ENCODE measurements at places on chromosomes 4 and X.
A peak's percentile ranks its signal among the peaks of the same experiment; 100 is the strongest.

DNA sequence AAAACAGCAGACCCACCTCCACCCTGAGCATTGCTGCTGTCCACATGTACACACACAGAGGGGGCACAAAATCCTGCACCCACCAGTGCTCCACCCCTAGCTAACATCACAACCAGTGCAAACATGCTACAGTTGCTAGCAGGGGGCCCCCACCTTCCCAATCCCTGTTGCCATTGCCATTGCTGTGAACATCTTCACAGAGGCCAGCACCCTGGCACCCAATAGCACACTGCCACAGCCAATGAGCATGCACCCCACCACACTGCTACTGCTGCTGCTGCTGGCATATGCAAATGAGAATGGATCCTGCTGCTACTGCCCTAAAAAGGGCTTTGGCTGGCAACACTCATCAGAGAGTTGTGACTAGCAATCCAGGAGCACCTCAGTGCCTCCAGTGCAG is 1061.9 kb downstream of the ARAP2 start:
- no peak for DNase-seq

DNA sequence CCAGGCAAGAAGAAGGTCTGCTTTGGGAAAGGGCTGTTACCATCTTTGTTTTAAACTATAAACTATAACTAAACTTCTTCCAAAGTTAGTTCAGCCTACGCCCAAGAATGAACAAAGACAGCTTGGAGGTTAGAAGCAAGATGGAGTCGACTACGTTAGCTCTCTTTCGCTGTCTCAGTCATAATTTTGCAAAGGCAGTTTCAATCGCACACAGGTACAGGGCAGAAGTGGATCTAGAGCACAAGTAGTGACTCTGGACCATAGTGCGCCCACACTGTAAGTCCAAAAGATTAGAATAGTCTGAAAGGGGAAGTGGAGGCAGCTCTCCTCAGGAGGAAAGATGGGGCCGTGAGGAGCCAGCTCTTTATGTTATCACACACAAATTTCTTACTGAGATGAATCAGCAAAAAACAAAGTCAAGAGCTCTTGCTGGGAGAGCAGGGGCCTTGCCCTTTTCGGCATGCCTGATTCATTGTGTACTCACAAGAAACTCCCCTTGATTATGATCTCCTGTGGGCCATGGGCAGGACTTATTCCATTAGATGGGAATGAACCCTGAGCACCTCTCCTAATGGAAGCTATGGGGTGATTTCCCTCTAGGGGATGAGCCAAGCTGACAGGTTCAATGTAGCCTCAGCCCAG is 58.6 kb downstream of the FUNDC1 start:
- DNase-seq, result no peak

DNA sequence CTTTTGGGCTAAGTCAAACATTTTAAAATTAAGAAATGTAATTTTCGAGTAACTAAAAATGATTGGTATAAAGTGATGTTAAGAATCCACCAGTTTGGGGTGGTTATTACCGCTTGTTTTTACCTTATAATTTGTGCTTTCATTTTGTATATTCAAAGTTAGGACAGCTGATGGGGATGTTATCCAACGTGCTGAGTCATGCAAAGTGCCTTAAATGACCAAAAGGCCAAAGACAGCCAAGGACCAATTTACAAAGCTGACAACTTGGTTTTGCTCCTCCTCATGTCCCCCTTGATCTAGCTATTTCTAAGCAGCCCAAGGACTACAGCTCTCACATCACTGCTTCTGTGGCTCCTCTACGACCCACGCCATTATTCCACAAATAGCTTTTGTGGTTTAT is 181.4 kb upstream of the PCDH7 start:
- no peak for DNase-seq

DNA sequence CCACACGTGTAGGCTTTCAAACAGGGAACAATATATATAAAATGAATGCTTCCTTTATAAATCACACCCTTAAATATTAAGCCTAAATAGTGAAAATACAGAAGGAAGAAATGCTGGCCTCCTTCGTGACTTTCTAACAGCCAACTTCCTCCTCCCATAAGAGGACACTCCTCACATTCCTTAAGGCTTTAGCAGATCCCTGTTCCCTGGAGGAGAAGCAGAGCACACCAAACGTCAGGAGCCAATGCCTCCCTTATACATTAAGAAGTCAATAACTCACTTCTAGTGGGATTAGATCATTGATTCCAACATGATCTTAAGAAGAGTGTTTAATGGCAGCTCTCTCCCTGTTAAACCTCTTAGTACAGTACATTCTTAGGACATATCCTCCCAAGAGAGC is 108.4 kb upstream of the FAM241A start:
- DNase-seq, result no peak

DNA sequence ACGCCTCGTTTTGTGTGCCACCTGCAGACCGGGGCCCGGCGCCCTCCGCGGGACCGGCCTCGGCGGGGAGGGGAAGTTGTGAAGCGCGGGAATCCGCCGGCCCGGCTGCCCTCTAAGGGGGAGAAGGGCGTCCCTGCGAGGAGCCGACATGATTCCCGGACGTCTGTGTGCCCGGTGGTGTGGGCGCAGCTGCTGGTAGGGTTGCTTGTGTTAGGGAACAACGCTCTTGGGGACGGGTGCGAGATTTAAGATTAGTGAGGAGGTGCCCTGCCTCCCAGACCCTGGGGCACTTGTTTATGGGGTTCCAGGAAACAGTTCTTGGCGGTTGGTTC is 627 bp downstream of the CDKN2AIP start:
- no peak for DNase-seq

DNA sequence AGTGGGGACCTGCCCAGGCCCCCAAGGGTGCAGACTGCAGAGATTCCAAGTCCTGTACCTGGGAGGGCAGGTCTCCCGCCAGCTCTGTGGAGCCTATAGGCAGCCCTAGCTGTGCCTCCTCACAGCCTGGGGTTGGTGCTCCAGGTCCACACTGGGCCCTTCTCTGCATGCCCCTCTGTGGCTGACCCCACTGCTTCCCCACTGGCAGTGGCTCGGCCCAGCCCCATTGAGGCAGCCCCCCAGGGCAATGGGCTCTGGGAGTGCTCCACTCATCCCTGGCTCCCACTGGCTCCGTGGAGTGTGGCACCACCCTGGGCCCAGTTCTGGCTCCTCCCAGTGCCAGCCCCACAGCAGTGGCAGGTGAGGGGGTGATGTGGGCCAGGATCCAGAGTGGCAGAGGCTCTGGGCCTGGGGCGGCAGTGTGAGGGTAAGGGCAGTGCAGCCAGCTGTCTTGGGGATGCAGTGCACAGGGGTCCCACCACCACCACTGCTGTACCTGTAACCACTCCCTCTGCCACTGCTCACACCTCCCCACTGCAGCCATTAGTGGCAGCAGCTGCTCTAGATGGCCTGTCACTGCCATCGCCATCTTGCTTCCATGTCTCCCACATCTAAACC is 312.2 kb downstream of the GPM6A start:
- no peak for DNase-seq

DNA sequence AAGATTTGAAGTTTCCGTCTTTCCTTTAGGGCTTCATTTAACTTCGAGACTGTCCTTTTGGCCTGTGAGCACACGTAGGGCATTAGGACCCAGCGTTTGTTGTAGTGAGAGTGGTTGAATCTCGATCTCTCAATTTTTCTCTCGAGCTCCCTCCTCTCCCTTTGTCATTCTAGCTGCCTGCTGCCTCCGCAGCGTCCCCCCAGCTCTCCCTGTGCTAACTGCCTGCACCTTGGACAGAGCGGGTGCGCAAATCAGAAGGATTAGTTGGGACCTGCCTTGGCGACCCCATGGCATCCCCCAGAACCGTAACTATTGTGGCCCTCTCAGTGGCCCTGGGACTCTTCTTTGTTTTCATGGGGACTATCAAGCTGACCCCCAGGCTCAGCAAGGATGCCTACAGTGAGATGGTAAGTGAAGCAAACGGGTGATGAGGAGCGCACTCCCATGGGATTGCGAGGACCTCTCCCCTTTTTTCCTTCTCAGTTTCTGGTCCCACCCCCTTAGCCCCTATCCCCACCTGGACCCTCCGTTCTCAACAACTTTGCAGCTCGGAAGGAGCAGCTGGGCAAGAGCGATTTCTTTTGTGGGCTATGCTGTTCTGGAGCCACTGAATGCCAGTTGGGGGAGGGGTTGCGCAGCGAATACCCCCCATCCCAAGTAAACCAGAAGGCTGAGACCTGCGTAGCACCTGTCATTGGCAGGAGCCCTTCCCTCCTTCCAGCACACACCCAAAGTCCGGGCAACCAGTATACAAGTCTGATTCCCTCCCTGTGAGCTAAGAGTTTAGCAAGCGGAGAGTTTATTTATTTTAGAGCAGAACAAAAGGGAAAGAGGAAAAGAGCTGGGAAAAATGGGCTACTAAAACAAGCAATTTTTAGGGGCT is at the start of gene TMEM35A:
TSS of gene TMEM35A (plus strand) at position 164 of the 883 bp plus-strand sequence. CDS start at position 288, 124 bp downstream.
- no peak for DNase-seq

DNA sequence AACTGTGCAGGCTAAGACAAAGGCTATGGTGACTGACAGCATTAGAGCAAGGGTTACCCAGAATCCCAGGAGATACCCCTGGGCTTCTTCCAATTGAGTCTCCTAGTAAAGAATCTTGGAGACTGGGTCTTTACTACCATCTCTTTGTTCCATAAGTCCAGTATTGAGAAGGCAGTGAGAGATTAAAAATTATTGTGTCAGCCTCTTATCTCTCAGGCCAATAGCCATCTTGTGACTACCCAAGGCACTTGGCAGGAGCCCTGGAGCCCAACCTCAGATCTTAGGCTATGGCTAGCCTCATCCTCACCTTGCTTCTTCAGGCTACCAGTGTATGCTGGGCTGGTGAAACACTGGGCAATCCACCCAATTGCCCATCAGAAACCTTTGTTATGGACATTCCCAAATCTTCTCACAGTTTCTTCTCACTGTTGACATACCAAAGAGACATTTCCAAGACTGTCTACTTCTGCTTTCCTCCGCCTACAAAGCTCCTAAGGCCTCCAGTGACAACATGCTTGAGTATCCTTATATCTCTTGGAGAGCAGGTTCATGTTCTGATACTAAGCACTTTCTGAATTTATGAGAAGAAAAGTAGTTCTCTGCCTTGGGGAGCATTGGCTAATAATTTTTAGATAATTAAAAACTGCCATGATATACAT is 76.3 kb upstream of the STIM2 start:
- DNase-seq, result no peak

DNA sequence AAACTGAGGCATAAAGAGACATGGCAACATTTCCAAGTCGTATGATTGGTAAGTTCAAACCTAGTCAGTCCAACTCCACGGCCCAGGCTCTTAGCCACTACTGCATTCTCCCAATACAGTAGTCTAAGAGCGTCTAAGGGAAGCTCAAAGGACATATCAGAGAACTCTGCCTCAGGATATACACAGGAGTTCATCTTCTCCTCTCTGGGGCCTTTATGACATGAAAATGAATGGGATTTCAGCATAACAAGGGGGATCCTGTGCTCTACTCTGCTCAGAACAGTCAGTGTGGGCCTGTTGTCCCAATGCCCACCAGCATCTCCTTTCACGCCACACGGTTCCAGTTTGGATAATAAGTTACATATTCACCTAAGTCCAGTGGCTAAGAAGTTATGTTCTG is 4.2 kb downstream of the GASK1B start:
- no peak for DNase-seq

GRCh38 chr4:24853142-24853541 is 57.8 kb downstream of the SOD3 start:
- DNase-seq, result no peak

DNA sequence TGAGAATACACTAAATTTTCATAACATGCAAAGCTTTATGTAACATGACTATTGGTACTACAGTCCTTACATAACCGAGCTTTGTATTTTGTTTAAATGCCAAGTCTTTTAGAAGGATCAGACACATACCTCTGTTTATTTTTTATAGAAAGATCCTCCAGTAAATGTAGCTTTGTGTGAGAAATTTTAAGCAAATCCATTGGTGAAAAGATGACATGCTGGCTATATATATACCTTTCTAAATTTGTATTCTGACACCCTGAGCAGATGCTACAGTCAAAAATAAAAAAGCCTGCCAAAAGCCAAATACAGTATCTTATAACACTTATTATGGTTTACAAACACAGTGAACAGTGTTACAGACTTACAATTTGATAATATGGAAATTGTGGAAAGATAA is at the start of gene YIPF7:
TSS of gene YIPF7 (minus strand) at position 201 of the 400 bp plus-strand sequence. CDS start 1,525 bp downstream, outside the sequence.
- no peak for DNase-seq

- no peak for DNase-seq
Measured at GRCh38 chr4:30094887-30095286, 625.3 kb upstream of the PCDH7 start.

DNA sequence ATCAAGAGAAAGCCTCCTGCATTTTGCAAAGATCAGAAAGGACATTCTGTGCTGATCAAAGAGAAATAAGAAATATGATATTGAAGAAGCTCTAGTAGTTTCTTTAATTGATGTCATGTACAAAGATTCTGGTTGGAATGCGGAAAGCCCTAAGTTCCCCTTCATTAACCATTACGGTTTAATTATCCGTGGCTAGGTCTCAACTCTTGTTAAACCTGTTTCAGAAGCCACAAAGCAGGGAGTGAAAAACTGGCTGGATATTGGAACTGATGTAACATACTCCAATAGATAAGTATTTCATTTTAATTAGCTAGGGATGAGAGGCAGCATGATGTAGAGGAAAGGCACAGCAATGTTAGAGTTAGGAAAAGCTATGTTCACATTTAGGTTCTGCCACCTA is 55.7 kb downstream of the SPANXN3 start:
- DNase-seq, result no peak

DNA sequence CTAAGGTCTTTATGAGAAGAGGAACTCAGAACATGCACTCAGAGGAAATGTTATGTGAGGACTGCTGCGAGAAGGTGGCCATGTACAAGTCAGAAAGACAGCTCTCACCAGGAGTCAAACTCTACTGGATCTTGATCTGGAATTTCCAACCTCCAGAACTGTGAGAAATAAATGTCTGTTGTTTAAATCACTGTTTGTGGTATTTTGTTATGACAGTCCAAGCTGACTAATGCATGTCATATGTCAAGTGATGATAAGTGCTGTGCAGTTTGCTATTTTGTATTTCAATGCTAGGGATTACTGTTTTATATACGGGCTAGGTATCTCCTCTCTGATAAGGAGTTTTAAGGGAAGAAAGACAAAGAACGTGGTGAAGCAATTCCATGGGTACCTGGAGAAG is 162.3 kb downstream of the CPEB2 start:
- DNase-seq, result no peak

DNA sequence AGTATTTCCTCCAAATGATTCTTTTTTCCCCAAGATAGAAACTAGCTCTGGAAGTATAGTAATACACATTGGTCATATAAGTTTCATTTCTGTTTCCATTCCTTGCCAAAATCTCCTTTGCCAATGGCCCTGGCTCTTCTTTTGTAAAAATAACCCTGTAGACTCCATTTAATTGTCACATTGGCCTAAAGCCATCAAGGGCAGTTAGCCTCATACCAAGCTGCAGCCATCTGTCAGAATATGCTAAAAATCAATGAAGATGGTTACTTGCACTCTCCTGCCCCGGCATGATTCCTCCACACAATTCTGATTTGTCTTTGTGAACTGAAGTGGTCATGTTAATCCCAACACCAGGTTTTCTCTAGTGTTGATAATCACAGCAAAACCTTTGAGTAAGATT is 380.5 kb downstream of the SH2D1A start:
- no peak for DNase-seq

- no peak for DNase-seq
Measured at GRCh38 chr4:182538031-182538430, 294.8 kb downstream of the TENM3 start.

GRCh38 chr4:116358633-116359222 is 726.6 kb downstream of the TRAM1L1 start:
- peak; percentile 36 for DNase-seq

- no peak for DNase-seq
Measured at GRCh38 chr4:171834640-171835039, 21.4 kb downstream of the GALNTL6 start.

GRCh38 chrX:107978071-107978470 is 4.1 kb downstream of the TEX13B start:
- DNase-seq, result no peak

Data from fibroblast of skin of left biceps (primary cell).